GF-D8 (cell line): ENCODE measurements at places on chromosomes 13 and 19.

DNA sequence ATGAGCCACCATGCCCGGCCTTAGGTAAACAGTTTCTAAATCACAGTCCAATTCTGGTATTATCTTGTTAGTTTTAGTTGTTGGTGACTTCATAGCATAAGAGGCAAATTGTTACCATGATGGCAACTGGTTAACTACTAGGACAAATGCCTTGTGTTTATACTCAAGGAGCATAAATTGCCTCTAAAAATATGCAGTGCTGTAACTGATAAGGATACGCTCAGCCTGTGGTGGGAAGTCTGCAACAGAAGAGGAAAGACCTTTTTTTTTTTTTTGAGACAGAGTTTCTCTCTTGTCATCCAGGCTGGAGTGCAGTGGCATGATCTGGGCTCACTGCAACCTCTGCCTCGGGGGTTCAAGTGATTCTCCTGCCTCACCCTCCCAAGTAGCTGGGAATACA lies 311.9 kb upstream of the ARGLU1 start:
- no peak for DNase-seq

DNA sequence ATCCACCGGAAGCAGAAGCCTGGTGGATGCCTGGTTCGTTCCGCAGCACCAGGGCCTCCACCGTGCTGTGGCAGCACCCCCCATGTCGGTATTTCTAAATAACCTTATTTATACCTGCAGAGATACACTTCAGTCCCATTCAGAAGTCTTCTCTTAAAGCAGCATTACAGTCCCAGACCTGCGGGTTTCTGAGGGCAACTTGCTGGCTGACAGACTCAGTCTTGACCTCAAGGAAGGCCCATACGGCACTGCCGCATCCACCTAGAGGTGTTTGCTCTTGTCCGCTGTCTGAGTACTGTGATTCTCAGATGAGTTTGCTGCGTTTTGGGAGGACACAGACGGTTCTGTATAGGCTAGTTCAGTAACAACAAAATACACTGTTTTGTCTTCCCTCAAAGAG lies 16.9 kb upstream of the TEX29 start:
- no peak for DNase-seq

DNA sequence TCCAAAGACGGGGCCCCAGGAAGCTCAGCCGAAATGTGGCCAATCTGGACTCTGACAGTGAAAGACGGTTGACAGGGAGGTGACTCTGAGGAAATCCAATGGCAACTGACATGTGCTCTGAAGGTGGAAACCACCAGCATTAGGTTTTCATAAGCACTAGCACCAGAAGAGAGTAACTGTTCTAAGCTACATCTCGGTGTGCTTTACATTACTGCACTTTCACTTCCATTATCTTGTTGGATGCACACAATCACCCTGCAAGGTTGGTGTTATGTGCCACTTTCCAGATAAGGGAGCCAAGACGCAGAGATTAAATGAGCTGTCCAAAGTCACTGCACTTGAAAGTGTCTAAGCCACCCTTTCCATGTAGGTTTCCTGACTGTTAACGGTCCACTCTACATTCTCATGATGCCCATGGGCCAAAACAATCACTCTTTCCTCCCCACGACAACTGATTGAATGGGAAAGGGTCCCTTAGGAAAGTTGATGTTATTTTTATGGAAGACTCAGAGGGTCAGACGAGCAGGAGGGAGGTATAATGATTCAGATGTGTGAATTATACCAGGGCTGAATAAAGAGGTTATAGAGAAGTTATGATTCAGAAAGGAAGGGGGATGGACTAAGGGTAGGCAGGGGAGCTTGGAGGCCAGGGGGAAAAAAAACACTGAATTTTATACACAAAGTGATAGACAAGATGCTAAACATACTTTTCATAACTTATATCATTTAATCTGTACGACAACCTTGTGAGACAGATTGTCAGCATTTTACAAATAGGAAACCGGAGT lies 52.8 kb downstream of the RUBCNL start:
- DNase-seq: no peak

- DNase-seq: no peak
Observed at GRCh38 chr13:44413095-44413494, 39.5 kb downstream of the SERP2 start.

GRCh38 chr19:45809643-45810159 lies 5.4 kb downstream of the RSPH6A start:
- peak; percentile 68 for DNase-seq

- no peak for DNase-seq
Observed at GRCh38 chr13:33757713-33758112, 60.2 kb upstream of the RFC3 start.

GRCh38 chr13:38262211-38262610 lies 87.4 kb upstream of the UFM1 start:
- DNase-seq: no peak

GRCh38 chr13:21694831-21695230 lies 24.0 kb downstream of the FGF9 start:
- no peak for DNase-seq

GRCh38 chr13:41426047-41426446 lies 31.3 kb upstream of the RGCC start:
- no peak for DNase-seq

DNA sequence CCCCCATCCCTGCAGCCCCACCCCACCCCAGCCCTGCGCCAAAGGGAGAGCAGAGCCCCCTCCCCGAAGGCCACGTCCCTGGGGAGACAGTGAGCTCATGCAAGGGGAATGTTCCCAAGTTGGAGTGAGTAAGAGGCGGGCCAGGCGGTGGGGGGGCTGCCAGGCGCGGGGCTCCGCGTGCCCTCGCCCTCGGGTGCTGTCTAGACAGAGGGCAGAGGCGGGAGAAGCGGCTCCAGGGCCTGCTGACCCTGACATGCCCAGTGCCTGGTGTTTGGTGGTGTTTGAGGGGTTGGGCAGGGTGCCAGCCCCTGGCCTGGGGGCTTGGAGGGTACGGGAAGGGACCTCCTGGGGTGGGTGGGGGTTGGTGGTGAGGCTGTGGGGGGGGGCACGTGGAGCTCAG lies 1.0 kb downstream of the FSTL3 start:
- no peak for DNase-seq

- DNase-seq: no peak
Observed at GRCh38 chr13:104769545-104769944, 1703.3 kb upstream of the SLC10A2 start.

DNA sequence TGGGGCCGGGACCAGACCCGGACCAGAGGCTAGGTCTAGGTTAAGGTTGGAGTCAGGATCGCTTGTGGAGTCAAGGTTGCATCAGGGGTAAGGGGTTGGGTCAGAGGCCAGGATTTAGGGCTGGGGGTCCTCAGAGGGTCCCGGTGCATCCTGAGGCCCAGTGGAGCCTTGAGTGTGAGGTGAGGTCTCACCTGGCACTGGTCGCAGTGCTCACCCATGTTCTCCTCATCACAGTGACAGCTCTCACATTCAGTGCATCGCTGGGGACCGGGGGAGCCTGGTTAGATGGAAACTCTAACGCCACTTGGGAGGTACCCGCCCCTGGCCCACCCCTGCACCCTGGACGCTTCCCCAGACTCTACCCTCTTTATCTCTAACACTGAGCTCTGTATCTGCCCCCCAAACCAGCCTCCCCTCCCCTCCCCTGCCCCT lies 3.1 kb downstream of the HRC start:
- DNase-seq: no peak

- DNase-seq: no peak
Observed at GRCh38 chr19:17794731-17795494, at the start of gene B3GNT3. Gene B3GNT3, plus strand, starts transcription at chr19:17795138. Its CDS starts 12,670 bp downstream, at chr19:17807808.

DNA sequence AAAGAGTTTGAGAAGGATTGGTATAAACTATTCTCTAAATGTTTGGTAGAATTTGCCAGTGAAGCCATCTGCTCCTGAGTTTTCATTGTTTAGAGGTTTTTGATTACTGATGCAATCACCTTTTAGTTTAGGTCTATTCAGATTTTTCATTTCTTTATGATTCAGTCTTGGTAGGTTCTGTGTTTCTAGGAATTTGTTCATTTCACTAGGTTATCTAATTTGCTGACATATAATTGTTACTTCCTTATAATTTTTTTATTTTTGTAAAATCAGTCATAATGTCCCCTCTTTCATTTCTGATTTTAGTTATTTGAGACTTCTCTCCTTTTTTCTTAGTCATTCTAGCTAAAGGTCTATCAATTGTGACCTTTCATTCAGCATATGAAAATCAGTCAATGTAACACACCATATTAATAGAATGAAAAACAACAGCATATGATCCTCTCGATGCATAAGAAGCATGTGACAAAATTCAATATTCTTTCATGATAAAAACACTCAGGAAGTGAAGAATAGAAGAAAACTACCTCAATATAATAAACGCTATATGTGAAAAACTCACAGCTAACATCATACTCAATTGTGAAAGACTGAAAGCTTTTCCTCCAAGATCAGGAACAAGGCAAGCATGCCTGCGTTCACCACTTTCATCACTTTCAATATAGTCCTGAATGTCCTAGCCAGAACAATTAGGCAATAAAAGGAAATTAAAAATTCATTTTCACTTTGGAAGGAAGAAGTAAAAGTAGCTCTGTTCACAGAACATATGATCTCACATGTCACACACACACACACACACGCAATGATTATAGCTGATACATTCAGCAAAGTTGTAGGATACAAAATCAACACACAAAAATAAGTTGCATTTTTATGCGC lies 149.1 kb downstream of the COG6 start:
- no peak for DNase-seq

- DNase-seq: no peak
Observed at GRCh38 chr13:111493468-111493867, 173.0 kb downstream of the TEX29 start.

GRCh38 chr13:62209529-62209928 lies 793.9 kb upstream of the PCDH20 start:
- DNase-seq: no peak

GRCh38 chr13:110215606-110216005 lies 91.4 kb downstream of the COL4A1 start:
- no peak for DNase-seq

GRCh38 chr13:100334214-100334613 lies 245.3 kb downstream of the PCCA start:
- no peak for DNase-seq

- no peak for DNase-seq
Observed at GRCh38 chr13:20258963-20259288, 26.8 kb upstream of the GJB6 start.

DNA sequence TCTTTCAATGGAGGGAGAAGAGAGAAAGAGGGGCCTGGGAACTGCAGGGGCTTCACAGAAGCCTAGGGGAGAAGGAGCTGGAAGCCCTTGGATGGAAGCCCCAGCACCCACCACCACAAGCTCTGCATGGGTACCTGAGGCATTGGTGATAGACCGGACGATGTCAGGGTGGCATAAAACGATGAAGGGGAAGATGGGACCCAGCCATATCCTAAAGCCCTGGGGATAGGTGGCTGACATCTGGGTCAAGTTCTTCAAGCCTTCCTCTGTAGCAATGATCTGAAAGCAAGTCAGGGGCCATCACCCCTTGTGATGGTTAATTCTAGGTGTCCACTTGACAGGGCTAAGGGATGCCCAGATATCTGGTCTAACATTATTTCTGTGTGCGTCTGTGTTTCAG lies 11.2 kb upstream of the OR10H5 start:
- DNase-seq: no peak

DNA sequence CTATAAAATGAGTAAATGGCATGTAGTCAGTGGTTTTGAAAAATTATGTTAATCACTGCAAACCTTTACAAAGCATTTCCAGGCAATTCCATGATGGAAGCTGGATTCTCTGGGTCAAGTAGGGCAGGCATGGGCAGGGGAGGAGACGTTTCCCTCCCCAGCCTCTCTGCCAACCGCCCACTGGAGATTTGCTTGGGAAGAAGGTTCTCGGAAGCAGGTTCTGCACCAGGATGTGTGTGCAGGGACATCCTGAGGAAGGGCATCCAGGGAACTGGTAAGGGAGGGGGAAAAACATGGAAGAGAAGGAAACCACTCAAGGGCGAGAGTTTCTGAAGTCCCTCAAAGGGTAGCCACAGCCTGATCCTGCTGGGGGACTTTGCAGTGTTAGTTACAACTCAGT lies 469.1 kb downstream of the TSHZ3 start:
- no peak for DNase-seq

DNA sequence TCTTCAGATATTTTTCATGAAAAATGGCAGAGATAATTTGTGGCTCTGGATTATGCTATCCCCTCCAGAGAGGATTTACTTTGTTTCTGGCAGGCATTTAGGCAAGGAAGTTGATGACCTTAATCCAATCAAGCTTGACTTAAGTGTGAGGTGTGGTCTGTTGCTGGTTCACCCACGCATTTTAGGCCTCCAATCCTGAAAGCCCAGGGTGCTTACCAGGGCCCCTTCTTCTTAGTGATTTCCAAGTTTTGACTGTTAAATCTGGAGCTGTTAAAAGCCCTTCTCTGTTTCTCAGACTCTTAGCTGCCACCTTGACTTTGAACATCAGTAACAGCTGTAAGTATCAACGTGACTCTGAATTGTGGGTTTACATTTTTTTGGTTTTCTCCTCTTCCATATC lies 161.8 kb downstream of the DNAJC15 start:
- DNase-seq: no peak

GRCh38 chr19:50667177-50667758 lies 18.0 kb downstream of the C19orf81 start:
- DNase-seq: no peak

DNA sequence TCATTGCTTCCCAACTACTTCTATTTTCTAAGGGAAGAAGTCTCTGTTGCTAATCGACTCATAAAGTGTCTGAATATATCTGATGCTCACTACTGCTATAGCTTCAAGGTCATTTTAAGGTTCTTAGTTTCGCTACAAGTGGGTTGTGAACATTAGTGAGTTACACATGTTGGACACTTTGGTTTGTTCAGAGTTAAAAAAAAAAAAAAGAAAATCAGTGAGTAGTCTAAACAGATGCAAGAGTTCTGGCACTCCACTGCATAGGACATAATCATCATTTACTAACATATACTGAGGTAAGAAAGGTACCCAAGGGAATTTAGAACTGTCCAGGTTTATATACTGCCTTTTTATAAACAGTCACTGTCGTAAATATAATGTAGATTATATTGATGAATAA lies 108.8 kb downstream of the KLF12 start:
- no peak for DNase-seq

DNA sequence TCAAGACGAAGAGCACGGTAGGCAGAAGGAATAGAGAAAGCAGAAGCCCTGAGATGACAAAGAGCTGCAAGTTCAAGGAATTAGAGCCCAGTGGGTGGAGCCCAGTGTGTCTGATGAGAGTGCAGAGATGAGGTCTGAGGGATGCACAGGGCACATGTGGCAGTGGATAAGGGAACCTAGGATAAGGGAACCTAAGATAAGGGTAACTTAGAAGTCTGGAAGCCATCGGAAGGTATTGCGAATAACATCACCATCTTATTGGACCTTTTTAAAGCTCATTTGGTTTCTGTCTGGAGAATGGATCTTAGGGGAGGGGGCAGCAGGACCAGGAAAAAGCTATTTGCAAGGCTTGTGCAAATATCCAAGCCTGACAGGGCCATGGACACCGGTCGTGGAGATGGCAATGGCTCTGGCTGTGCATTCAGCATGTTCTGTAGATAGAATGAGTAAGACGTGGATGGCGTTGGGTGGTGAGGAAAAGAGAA lies 1.3 kb downstream of the FPR3 start:
- no peak for DNase-seq

DNA sequence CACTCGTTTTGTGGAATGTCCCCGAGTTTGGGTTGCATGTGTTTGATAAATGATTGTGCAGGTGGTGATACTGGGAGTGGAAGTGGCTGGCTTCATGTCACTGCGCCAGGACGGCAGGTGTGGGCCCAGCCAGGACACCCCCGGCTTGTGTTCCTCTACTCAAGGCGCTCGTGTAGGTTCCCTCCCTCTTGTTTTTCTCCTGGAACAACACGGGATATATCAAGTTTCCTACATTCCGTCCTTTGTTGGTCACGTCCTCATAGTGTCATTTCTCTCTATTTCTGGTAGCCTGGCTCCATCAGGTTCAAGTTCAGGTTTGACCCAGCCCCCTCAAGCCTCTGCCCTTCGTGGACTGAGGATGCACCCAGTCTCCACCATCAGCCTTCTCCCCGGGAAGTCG lies 16.3 kb downstream of the IL17D start:
- DNase-seq: no peak
